ENCODE measurements at places on chromosomes 5 and 9. TPM values are rescaled to one million over a fixed set of nuclear protein-coding genes. Genes with fewer than 3 reads are reported as not detected.

Gene PPP1R26
- 11.8 TPM for total RNA-seq

GRCh38 chr9:114382699-114383520 is 4.9 kb downstream of the AKNA start:
- DNase-seq, result no peak

Gene UTP15
- 25.2 TPM for total RNA-seq

Gene ANKRD20A1
- 2.5 TPM for total RNA-seq

GRCh38 chr5:162174358-162174974 is 106.9 kb downstream of the GABRG2 start:
- no peak for DNase-seq

Gene DOLPP1
- total RNA-seq, result 17.7 TPM

GRCh38 chr5:1186351-1187233 is 14.8 kb upstream of the SLC6A19 start:
- DNase-seq, result no peak

DNA sequence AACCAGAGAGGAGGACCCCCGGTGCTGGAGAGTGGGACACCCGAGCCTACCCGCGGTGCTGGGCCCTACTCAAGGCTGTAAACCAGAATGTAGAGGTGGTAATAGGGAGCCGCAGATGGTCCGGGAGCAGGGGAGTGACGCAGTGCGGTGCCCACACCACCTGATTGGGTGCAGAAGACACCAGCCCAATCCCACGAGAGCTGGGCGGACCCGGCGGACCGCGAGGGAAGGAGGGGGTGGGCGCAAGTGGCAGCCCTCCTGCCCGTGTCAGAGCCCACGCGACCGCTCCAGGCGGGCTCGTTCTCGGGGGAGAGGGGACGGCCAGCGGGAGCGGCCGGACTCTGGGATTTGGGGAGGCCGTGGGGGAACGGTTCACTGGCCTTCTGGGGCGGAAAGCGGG is 71.2 kb downstream of the C9orf50 start:
- no peak for DNase-seq

Data from endothelial cell of umbilical vein (primary cell).